CD8-positive, alpha-beta T cell (primary cell): ENCODE measurements at places on chromosomes 2 and 18.
A peak's percentile ranks its signal among the peaks of the same experiment; 100 is the strongest.

GRCh38 chr2:39181297-39181696 is 60.4 kb upstream of the SOS1 start:
- no peak for DNase-seq

DNA sequence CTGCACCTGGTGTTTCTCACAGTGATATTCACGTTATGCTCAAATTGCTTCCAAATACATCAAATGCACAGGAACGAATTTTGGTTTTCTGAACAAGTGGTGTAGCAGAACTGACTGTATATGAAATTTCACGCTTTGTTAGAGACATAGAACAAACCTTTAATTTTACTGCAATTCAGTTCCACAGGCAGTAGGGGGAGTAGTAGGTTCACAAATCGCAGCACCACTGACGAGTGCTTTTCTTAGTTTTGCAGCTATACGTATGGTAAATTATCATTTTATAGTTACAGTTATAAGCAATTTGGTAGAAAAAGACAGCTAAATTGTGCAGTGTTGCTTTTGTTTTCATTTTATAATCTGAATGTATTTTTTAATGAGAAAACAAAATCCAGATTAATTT is 113.3 kb downstream of the KIAA1328 start:
- peak; percentile 22 for DNase-seq

- no peak for DNase-seq
These were observed 70.6 kb downstream of the ALK start for GRCh38 chr2:29850794-29851193.

DNA sequence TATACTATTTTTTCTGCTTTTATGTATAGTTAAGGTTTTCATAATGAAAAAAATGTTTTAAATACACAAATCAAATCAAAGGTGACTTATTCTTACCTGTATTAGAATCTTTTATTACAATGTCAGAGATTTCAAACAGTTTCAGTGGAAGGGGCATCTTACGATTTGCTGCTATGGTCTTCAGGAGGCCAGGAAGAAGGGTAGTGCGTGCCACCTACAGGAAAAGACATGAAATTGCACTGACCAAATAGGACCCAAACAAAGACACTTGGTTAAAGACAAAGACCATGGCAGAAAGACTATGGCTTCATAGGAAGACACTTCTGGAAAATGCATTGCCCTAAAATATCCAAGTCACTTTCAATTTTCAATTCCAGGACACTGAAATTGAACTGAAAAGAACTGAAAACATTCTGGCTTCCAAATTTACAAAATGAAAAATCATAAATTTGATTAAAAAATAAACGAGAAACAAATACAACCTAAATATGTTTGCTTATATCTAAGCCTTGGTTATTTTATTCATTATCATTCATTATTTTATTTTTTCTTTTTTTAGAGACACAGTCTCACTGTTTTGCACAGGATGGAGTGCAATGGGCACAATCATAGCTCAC is 42.1 kb downstream of the FARSB start:
- no peak for DNase-seq

- DNase-seq, result no peak
These were observed 32.9 kb downstream of the SMAD7 start for GRCh38 chr18:48917579-48918517.

GRCh38 chr2:26692279-26692896 is at the start of gene KCNK3:
KCNK3 (plus strand) TSS chr2:26692722; CDS start chr2:26692876, 154 bp downstream.
- DNase-seq, result peak; percentile 50

DNA sequence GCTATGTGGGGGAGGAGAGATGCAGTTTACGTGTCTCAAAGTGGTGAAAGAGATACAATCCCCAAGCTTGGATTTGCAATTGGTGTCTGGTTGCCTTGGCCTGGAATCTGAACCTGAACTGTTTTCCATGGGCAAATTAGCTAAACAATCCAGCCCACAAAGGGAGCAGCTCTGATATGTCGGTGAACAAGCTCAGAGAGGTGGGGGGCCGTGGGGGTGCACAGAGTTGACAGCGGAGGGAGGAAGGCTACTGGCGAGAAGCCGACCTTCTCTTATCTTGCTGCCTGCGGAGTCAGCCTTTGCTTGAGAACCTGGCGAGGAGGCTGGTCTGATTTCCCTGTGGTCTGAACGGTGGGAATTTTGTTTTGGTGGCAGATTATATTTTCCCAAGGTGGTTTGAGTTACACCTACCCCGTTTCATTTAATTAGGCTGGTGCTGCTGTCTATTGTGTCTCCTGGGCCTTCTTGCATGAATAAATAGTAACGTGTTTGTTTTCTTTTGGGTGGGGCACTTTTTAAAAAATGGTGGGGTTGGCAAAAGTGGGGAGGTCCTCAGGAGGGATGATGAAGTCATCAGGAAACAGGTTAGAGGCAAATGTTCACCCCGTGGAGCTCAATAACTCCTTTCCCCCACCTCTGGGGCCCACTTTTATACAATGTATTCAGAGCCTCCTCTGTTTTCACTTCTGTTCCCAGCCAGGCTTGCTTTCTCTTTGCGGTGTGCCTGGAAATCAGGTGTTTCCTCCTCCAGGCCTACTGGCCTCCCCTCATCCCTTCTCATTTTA is 80.9 kb upstream of the IGFBP5 start:
- no peak for DNase-seq

DNA sequence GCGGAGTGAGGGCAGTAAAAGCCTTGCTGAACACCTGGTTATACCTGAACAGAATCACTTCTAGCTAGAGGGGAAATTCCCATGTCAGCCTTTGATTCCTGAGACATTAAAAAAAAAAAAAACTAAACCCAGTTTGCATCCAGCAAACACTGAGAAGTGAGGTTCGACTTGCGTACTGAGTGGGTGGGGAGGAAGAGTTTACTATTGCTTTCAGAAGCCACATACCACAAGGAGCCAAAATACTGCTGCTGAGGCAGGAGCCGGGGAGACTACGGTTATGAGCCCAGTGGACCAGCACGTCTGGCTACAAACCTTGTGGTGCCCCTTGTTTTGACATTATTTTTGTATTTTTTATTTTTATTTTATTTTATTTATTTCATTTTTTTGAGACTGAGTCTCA is 2.7 kb downstream of the COLEC11 start:
- DNase-seq, result no peak
